T-helper 2 cell (primary cell): ENCODE measurements at places on chromosomes 3 and 15.
A peak's percentile ranks its signal among the peaks of the same experiment; 100 is the strongest.

GRCh38 chr15:85002517-85002916 lies 20.9 kb downstream of the PDE8A start:
- no peak for DNase-seq

DNA sequence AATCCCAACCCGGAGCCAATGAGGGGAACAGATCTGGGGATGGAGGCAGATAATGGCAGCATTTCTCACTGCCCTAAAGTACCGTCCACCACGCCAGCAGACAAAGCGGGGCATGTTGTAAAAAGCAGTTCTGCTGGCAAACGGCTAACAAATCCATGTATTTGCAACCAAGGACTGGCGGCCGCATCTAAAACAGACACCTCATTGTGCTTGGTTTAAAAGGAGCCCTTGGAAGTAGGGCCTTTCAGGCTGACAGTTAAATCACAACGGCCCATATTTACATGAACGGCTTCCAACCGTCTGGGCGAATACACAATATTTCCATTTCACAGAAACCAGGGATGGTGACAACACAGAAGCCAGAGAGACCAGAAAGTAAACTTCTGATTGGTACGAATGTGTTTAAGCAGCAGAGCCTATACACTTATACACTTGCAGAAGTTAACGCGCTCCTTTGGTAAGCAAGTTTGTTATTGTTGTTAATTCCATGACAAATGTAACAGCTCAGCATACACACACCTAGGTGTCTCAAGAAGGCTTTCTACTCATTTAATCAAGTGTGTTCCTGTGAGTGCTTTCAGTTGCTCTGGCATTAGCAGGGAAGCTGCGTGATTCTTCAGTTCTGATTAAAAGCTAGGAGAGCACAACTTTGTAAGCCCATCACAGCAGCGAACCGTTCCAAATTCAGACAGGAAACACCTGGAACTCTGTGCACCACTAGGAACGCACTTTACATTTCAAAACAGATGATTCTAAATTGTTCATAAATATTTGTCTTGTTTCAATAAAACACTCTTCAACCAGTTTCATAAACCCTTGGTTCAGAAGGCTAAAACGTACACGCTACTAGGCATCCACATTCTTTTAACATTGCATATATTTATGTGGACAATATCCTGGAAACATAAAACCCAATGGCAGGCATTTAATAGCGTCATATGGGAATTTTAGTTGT lies 112.9 kb downstream of the PDZRN3 start:
- no peak for DNase-seq

DNA sequence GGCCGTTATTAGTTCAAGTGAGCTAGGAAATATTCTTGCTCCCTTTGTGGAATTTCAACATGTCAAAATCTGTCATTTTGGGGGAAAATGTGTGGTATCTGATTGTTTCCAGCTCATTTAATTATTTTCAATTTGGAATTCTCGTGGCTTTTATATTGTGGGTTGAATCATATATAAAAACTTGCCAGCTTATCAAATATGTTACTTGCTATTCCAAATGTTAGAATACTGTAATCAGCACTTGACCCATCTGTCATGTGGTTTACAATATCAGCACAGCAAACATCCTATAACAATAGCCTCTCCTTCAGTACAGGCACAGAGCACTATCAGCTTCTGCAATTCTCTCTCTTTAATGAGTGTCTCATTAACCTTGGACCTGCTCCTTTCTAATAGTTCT lies 130.2 kb upstream of the FEZF2 start:
- DNase-seq, result no peak

DNA sequence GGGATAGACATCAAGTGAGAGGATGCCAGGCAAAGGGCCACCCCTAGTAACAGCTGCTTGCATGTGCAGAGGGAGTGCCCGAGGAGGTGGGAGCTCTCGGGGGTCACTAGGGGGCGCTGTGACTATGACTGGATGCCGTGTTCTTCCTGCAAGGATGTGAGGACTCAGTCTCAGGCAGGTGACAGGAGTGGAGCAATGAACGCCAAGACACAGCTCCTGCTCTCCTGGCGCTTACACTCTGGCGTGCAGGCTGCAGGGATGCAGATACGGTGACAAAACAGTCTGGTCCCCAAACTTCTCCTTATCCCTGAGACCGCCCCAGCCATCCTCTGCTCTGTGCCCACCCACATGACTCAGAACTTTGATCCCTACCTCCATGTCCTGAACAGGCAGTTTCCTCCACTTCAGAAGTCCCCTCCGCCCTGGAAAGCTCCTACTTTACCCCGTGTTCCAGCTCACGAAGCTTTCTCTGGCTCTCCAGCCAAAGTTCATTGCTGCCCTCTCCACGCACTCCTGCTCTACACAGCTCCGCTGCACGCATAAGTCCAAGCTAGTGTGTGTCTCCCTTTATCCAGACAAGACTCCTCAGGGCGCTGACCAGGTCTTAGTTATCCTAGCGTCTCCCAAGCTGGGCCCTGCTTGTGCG lies 14.7 kb downstream of the RHOV start:
- DNase-seq, result peak; percentile 74

- no peak for DNase-seq
Observed at GRCh38 chr3:79139395-79140068, 628.3 kb downstream of the ROBO1 start.

DNA sequence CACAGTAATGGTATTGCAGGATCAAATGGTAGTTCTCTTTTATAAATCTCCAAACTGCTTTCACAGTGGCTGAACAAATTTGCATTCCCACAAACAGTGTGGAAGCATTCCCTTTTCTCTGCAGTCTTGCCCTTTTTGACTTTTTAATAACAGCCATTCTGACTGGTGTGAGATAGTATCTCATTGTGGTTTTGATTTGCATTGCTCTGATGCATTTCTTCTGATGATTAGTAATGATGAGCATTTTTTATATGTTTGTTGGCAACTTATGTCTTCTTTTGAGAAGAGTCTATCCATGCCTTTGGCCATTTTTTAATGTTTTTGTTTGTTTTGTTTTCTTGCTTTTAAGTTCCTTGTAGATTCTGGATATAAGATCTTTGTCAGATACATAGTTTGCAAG lies 316.1 kb upstream of the TMCO5A start:
- no peak for DNase-seq

- no peak for DNase-seq
Observed at GRCh38 chr3:65827076-65827475, 211.6 kb downstream of the MAGI1 start.

- DNase-seq, result no peak
Observed at GRCh38 chr3:153051427-153052095, 110.5 kb upstream of the RAP2B start.

DNA sequence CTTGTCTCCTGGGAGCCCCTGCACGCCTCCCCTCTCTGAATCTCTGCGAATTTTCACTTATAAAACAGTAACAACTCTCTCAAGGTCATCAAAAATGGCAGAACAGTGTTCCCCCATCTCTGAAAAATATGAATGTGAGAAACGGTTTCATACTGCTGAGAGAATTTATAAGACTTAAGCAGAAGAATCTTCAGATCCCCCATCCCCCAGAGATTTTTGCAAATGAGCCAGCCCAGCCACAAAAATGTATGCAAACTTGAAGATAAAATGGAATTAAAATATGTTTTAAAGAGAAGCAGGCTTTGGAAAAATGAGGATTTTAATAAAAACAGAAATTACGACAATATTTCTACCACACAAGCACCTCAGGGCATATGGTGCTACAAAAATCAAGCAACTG lies 173.0 kb downstream of the STT3B start:
- DNase-seq, result no peak

GRCh38 chr15:43165801-43166325 lies 19.3 kb upstream of the CCNDBP1 start:
- no peak for DNase-seq

DNA sequence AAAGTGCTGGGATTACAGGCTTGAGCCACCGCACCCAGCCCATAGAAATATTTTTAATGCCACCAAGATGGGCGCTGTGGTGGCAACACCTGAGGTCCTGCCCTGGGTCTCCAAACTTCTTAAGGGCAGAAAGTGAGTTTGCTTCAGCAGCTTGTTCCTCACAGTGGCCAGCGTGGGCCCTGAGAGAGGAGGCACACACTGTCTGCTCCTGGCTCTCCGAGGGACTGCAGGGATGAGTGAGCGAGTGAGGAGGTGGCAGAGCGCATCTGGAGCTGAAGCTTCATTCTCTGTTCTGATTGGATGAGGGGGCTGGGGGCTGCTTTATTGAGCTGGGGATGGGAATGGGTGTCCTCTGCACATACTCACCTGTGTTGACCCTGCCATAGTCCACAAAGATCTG lies 57.6 kb upstream of the RAB6B start:
- no peak for DNase-seq

DNA sequence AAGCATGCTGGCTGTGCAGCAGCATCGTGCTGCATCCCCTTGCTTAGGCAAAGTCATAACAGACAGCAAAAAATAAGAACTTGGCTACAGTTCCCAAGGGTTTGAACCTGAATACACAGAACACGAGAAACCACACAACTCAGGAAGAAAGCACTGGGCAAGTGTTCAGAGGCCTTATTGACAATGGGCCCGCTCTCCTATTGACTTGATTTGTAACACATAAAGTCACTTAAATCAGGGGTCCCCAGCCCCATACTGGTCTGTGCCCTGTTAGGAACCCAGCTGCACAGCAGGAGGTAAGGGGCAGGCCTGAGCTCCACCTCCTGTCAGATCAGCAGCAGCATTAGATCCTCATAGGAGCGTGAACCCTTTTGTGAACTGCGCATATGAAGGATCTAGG lies 145.1 kb downstream of the LSAMP start:
- DNase-seq, result no peak

- no peak for DNase-seq
Observed at GRCh38 chr3:15295506-15295905, 36.9 kb downstream of the SH3BP5 start.
